Activated T-helper 2 cell treated with anti-CD3 and anti-CD28 coated beads, Interferon-gamma antibody, Interleukin-2, Interleukin-4, amounts not matched to agents 10 μg/mL and 5 μg/mL and 100 μg/mL, durations not matched to agents 14 hours and 24 hours and 36 hours (primary cell): ENCODE measurements at places on chromosomes 12 and 14. TPM values are rescaled to one million over a fixed set of nuclear protein-coding genes. Genes with fewer than 3 reads are reported as not detected.
A peak's percentile ranks its signal among the peaks of the same experiment; 100 is the strongest.

Gene TMEM63C
- total RNA-seq, result 0.53 and 1.0 TPM in 2 replicates

Gene SMIM41
- total RNA-seq, result 0.14 and 0.16 TPM in 2 replicates

- no peak overlapping the region for H3K27ac ChIP-seq
- no peaks in the 10 kb centered on the region for H3K36me3 ChIP-seq
- DNase-seq, result no peak
- no peaks in the 10 kb centered on the region for H3K4me1 ChIP-seq
- H3K4me3 ChIP-seq, result no peak overlapping the region
Observed at GRCh38 chr14:104537613-104537988, 42.0 kb upstream of the C14orf180 start.

DNA sequence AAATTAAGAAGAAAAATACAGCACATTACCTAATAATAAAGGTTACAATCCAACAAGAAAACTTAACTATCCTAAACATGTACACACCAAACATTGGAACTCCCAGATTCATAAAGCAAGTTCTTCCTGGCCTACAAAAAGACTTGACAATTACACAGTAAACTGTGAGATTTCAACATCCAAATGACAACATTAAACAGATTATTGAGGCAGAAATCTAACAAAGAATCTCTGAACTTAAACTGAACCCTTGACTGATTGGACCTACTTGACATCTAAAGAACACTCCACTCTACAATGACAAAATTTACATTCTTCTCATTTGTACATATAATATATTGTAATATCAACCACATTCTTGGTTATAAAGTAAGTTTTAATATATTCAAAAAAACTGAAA lies 1341.3 kb downstream of the LRFN5 start:
- H3K4me3 ChIP-seq, result no peak overlapping the region
- H3K36me3 ChIP-seq, result no peaks in the 10 kb centered on the region
- no peak overlapping the region for H3K27ac ChIP-seq
- H3K27me3 ChIP-seq, result no peaks in the 10 kb centered on the region

GRCh38 chr12:31224768-31225448 lies 101.0 kb downstream of the SINHCAF start:
- H3K27me3 ChIP-seq, result no peaks in the 10 kb centered on the region
- H3K27ac ChIP-seq, result no peak overlapping the region
- H3K4me1 ChIP-seq, result no peaks in the 10 kb centered on the region
- no peak for DNase-seq
- H3K4me3 ChIP-seq, result no peak overlapping the region
- no peaks in the 10 kb centered on the region for H3K36me3 ChIP-seq

GRCh38 chr14:105312973-105313372 lies 1.6 kb upstream of the PACS2 start:
- H3K4me1 ChIP-seq, result peaks cover 18% of the 10 kb centered on the region
- no peak overlapping the region for H3K27ac ChIP-seq
- DNase-seq, result no peak
- no peaks in the 10 kb centered on the region for H3K27me3 ChIP-seq

DNA sequence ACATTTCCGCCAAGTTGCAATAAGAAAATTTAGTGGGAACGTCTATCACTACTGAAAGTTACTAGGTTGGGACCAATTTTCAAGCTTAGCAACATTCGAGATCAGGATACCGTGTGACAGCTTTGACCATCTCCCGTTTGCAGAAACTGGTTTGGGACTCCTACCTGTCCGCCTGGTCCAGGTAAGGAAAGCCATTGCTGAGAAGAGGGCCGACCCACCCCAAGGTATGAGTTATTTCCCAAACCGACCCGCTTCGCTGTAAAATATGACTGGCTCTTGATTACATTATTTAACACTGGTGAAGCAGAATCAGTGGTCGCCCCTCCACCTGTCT lies 271 bp downstream of the DNAI7 start:
- DNase-seq, result no peak
- H3K4me3 ChIP-seq, result peak overlapping the region; percentile 94
- H3K27ac ChIP-seq, result peak overlapping the region; percentile 94
- peaks cover 22% of the 10 kb centered on the region for H3K4me1 ChIP-seq
- H3K27me3 ChIP-seq, result peaks cover 3% of the 10 kb centered on the region

GRCh38 chr14:81157431-81157830 lies 63.3 kb downstream of the GTF2A1 start:
- DNase-seq, result no peak
- no peaks in the 10 kb centered on the region for H3K27me3 ChIP-seq
- no peaks in the 10 kb centered on the region for H3K36me3 ChIP-seq
- H3K4me1 ChIP-seq, result peaks cover 14% of the 10 kb centered on the region
- H3K27ac ChIP-seq, result no peak overlapping the region
- no peak overlapping the region for H3K4me3 ChIP-seq

DNA sequence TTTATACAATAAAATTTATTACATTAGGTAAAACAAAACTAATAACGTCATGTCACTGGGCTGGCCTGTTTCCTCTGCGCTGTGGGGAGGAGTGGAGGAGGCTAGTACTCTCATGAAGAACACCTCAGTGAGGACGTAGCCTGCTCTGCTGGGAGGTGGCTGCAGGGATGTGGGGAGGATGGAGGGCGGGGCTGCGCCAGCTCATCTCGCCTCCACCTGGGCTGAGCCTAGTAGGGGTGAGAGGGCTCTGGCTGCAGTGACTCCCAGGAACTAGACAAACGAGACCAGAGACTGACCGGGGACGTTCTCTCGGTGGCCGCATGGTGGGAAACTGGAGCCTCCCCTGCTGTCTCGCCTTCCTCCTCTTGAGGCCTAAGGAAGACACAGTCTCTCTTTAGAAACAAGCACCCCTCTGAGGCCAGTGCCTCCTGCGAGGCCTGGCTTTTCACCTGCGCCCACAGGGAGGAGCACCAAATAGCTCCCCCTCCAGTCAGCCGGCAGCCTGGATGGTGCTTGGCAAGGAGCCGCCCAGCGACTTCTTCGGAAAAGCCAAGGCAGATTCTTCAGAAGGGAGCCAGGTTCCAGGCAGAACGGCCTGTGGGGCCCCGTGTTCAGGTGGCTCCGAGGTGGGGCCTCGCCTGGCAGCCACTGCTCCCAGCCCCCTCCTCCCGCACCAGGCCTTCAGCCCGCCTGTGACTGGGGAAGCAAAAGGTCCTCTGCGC lies 62.4 kb downstream of the PLEKHG3 start:
- no peaks in the 10 kb centered on the region for H3K36me3 ChIP-seq
- DNase-seq, result no peak
- no peak overlapping the region for H3K4me3 ChIP-seq

DNA sequence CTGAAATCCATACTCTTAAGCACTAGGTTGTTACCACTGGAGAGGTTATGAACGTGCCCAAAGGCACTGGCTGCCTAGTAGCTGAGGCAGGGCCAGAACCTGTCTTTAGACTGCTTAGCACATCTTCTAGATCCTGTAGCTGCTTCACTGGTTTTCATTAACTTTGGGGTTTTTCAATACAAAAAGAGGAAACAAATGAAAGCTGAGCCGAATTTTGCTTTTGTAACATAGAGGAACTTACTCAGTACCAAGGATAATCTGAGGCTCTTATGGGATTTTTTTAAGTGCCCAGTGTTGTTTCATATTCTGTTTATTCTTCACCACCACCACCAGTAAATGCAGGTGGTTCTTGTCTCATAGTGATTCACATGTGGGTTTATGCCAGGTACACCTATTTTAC lies 396.1 kb downstream of the RAD51B start:
- H3K4me3 ChIP-seq, result no peak overlapping the region
- peaks cover 19% of the 10 kb centered on the region for H3K4me1 ChIP-seq
- DNase-seq, result no peak
- no peaks in the 10 kb centered on the region for H3K27me3 ChIP-seq
